ENCODE measurements at places on chromosomes 7 and 10. TPM values are rescaled to one million over a fixed set of nuclear protein-coding genes. Genes with fewer than 3 reads are reported as not detected.

The FGFBP3 gene
- total RNA-seq: 6.0 TPM

The PAX4 gene
- total RNA-seq: not detected

The NRCAM gene
- 17.4 TPM for total RNA-seq

GRCh38 chr10:86706401-86706841 lies 38.1 kb downstream of the LDB3 start:
- no peak for DNase-seq

DNA sequence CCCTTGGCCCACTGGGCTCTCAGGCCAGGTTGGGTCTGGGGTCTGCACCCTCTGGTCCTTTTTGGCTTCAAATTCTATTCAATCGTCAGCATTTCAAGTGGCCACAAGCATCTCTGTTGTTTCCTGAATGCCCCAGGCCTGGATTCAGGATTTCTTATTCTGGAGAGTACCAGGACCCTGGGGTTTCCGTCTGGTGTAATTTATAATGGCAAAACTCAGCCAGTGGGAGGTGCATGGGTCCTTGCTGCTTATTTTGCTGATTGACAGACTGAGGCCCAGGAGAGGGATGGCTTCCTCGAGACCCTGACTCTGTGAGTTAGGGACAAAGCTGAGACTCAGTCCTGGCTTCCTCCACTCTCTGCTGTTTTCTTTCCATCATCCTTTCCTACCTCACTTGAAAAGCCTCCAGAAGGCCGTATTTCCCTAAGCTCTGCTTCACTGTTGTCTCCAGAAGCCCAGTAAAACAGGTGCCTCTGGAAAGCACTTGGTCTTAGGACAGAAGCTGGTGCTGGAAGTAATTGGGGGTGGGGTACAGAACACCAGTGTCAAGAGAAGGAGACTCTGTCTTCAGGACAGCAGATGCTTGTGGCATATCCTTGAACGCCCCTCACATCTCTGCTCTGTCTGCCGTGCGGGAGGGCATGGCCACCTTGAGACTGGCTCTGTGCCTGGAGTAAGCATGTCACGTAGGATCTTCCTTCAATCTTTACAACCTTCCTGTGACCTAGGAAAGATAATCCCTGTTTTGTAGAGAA lies 39.4 kb upstream of the SH2D4B start:
- DNase-seq: no peak

DNA sequence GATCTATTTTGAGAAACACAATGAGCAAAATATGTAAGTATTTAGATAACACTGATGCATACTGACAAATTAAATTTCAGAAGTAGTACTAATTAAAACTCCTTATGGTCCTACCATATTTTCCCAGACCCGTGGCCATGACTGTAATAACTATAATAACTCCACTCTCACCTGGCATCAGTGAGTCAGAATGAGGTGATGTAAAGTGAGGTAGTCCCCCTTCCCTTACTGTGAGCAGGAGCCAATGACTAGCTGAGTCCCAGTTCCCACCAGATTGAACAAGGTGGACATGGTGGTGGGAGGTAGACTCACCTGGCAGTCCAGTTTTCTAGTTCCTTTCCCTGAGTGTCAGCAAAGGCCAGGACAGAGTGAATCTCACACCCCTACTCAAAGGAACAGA lies 630.5 kb upstream of the IGFBP3 start:
- DNase-seq: no peak

- DNase-seq: no peak
Measured at GRCh38 chr10:241966-242643, 106.8 kb downstream of the ZMYND11 start.

GRCh38 chr7:151727579-151728285 lies 149.2 kb downstream of the PRKAG2 start:
- DNase-seq: peak; percentile 87

DNA sequence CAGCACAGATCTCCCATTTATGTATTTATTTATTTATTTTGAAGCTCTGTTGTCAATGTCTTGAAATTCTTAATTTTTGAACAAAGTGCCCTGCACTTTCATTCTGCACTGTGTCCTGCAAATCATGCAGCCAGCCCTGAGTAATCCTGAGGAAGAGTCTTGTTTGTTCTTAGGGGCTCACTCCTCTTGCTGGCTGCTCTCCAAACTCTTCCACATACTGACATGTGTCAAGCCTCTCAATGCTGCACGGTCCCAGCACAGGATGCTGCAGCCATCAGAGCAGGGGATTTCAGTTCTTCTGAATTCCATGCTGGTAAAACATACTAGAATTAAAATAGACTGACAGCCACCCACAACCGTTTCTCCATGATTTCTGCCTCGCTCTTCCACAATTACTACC lies 207.2 kb downstream of the PARD3 start:
- DNase-seq: no peak

DNA sequence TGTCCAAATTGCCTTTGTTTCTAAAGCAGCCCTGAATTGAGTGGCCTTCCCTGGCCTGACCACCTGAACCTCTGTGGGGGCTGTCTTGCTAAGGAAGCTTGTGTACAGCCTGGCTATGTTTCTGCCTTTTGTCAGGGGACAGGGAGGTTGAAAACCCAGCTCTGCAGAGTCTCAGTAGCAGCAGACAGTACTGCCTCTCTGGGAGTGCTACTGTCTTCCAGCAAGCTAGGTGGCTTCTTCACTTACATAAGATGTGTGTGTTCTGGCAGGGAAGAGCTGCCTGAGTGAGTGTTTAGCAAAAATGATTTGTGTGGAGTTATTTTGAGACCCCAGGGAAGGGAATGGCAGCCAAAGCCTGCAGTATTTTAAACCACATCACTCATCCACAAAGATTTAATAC lies 57.4 kb downstream of the LRRC4 start:
- DNase-seq: no peak

- peak; percentile 51 for DNase-seq
Measured at GRCh38 chr7:922334-923107, 32.0 kb downstream of the ADAP1 start.

DNA sequence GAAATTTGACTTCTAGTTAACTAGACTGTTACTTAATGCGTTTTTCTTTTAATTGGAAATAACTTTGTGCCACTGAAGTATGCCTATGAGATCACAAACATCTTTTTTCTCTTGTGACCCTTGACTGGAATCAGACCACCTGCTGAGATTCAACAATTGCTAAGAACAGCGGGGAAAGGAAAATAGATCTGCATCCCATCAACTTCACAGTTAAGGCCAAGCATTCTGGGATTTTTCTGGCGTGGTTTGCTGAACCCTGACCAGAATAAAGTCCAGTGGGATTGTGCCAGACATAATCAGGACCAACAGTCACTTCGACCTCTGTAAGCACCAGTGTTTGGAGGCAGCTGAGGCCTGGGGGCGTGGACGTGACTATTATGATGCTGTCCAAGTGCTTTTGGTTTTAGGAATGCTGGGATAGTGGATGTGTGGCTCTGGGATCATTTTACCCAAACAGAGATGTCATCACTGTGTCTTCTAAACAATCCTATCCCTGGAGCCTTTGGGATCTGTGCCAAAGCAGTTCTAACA lies 373.3 kb upstream of the PRKCQ start:
- DNase-seq: peak; percentile 62

Measured in sciatic nerve (tissue), 2 donors.